ENCODE measurements at places on chromosomes 2 and 18.
A peak's percentile ranks its signal among the peaks of the same experiment; 100 is the strongest.

GRCh38 chr18:23626451-23627279 is 36.0 kb downstream of the ANKRD29 start:
- DNase-seq, result no peak

DNA sequence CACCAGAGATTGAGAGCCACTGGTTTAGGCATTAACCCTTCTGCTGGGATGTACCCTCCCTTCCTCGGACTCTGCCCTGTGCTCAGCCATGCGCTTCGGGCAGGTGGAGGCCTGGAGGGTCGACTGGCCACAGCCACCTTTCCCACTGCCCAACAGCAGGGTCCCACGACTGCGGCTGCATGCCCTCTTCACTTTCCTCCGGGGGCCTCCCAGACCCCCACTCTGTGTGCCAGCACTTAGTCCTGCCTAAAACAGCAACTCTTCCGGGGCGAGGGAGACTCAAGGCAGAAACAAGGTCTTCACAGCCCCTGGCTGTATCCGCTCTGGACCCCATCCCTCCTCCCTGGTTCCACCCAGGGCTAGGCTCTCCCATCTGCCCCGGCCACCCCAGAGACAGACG is 31.3 kb upstream of the BIN1 start:
- DNase-seq, result no peak

DNA sequence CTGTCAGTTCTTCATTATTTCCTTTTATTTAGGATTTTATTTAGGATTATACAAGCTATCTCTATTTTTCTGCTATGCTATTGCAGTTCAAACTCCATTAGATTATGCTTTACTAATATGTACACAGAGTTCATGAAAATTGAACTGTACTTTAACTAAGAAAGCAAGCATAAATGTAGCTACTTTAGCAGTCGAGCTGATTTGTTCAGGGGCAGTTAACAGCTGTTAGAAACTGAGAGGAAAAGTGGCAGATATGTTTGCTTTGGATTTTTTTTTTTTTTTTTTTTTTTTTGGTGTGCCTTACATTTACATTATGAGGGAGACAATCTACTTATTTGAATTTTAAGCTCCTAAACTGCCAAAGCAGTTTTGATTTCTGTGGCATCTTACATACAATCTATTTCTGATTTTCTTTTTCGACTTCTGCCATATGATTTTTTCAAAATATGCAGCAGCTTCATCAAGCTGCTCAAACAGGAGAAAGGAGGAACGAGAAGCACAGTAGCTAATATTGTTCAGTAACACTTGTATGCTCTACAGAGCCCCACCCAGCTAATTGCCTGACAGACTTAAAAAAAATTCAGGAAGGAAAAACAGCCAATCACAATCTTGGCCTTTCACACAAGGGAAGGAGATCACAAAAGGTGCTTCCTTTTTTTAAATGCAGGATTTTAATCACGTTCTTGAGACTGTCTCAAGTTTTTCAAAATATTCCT is 233.4 kb upstream of the SIX3 start:
- no peak for DNase-seq

GRCh38 chr2:40874380-40874779 is 422.5 kb upstream of the SLC8A1 start:
- no peak for DNase-seq

- no peak for DNase-seq
Measured at GRCh38 chr2:46563186-46563585, 83.8 kb downstream of the TMEM247 start.

- no peak for DNase-seq
Measured at GRCh38 chr2:43391878-43392215, 165.4 kb upstream of the ZFP36L2 start.

DNA sequence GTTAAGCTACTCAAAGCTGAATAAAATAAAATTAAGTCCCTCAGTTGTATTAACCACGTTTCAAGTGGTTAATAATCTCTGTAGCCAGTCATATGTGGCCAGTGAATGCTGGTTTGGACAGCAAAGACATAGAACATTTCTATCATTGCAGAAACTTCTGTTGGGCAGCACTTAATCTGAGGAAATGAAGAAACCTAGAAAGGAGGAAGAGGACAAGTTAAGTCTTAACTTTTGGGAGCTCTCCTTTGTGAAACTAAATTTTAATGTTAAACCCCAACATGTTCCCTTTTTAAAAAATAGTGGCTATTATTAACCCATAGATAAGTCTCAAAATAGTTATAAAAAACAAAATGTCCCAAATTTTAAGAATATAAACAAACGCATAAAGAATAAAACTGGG is 421.3 kb downstream of the ARHGAP15 start:
- DNase-seq, result no peak

DNA sequence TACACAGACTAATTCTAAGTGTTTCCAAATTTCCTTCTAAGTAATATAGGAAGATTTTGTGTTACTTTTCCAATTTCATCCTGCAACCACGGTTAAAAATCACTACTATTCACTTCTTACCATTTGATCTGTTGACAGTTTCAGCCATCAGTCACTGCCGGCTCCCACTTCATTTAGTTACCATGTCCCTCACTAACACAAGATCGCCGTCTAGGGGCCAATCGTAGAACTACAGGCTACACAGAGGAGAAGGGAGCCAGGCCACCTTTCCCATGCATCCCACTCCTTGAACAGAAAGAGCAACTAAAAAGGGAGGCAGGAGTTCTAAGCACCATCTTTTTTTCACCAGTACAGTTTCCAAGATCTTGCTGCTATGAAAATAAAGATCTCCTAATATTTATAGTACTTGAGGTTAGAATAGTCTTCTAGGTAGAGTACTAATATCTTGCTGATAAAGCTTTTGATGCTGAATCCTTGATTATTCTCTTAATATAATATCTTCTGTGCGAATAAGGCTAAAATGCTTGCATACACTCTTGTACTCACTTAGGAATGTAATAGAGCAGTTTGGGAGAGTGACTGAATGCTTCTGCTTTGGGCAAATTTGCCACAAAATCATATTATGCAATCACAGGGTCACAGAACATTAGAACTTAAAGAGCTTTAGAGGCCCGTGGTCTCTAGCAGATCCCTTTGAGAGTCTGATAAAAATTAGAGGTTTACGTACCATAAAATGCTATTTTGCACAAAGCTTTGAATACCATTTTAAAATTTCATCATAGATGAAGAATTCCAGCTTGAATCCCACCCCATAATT is 39.5 kb upstream of the CYP1B1 start:
- peak; percentile 74 for DNase-seq

GRCh38 chr2:70772486-70773155 is 4.6 kb upstream of the ADD2 start:
- no peak for DNase-seq

DNA sequence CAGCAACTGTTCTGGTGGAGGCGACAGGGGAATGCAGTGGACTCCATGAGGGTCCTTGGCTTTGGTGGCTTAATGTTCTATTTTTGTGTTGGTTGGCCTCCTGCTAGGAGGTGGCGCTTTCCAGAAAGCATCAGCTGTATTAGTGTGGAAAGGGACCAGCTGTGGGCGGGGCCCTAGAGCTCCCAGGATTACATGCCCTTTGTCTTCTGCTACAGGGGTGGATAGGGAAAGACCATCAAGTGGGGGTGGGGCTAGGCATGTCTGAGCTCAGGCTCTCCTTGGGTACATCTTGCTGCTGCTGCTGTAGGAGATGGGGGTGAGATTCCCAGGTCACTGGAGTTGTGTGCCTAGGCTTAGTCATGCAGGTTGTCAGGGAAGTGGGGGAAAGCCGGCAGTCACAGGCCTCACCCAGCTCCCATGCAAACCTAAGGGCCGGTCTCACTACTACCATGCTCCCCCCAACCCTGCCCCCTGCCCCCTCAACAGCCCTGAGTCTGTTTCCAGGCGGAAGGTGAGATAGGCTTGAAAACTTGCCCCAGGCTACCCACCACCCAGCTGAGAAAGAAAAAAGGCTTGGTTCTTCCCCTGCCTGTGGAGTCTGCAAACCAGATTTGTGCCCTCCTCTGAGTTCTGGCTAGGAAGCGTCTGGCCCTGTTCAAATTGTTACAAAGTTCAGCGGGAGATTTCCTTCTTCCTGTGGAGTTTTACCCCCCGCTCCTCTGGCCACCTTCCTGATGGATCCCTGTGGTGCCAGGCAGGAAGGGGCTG is 141.3 kb upstream of the LYPD1 start:
- no peak for DNase-seq

DNA sequence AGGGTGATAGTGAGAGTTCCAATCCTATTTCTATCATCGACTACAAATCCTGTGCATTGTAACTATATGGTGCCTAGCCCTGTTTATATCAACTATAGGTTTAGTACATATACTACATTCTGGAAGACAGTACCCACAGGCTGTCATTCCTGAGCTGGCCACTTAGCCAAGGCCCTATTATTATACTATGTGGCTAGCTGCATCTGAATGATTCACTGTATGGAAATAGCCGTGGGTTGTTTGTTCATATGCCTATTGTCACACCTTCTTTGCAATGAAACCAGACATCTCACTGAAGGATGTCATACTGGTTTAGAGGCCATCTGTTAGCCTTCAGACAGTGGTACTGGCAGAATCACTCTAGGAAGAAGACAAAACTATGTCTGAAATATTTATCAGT is 62.3 kb upstream of the FSIP2 start:
- no peak for DNase-seq

DNA sequence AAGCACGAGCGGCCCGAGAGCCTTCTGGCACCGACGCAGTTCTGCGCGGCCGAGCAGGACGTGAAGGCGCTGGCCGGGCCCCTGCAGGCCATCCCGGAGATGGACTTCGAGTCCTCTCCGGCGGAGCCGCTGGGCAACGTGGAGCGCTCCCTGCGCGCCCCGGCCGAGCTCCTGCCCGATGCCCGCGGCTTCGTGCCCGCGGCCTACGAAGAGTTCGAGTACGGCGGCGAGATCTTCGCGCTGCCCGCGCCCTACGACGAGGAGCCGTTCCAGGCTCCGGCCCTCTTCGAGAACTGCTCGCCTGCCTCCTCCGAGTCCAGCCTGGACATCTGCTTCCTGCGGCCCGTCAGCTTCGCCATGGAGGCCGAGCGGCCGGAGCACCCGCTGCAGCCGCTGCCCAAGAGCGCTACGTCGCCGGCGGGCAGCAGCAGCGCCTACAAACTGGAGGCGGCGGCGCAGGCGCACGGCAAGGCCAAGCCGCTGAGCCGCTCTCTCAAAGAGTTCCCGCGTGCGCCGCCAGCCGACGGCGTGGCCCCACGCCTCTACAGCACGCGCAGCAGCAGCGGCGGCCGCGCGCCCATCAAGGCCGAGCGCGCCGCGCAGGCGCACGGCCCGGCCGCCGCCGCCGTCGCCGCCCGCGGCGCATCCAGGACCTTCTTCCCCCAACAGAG is 70.4 kb downstream of the ARHGEF33 start:
- peak; percentile 66 for DNase-seq
